ENCODE measurements at places on chromosomes 7 and 10. TPM values are rescaled to one million over a fixed set of nuclear protein-coding genes. Genes with fewer than 3 reads are reported as not detected.

FBXL13 gene
- 0.18 TPM for total RNA-seq

CLEC5A gene
- total RNA-seq = 0.18 TPM

- DNase-seq = no peak
These were observed 1.1 kb downstream of the DENND11 start for GRCh38 chr7:141700848-141701371.

GRCh38 chr7:3371601-3372000, 70.5 kb downstream of the SDK1 start:
- no peak for DNase-seq

GRCh38 chr10:97498841-97499560, at the start of gene UBTD1:
Gene UBTD1 (plus strand): TSS chr10:97498924. CDS start chr10:97499204, 280 bp downstream.
- DNase-seq = peak; percentile 72
